Stimulated activated CD4-positive, alpha-beta T cell treated with anti-CD3 and anti-CD28 coated beads, Interleukin-12 subunit alpha, Interleukin-12 subunit beta, amount 100 ng/mL, for 24 hours (primary cell): ENCODE measurements at places on chromosomes 2 and 18.

- no peak for DNase-seq
Observed at GRCh38 chr2:237345891-237346640, 67.9 kb downstream of the COL6A3 start.

DNA sequence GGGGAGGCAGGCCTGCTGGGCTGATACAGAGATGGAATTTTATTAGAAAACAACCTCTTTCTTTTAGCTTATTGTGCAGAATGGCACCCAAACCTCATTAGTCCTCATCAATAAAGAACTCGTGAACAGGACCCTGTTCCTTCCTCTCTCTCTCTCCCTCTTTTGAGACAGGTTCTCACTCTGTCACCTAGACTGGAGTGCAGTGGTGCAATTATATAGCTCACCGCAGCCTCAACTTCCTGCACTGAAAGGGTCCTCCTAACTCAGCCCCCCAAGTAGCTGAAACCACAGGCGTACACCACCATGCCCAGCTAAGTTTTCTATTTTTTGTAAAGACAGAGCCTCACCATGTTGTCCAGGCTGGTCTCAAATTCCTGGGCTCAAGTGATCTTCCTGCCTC is 21.7 kb upstream of the AP1S3 start:
- no peak for DNase-seq

- no peak for DNase-seq
Observed at GRCh38 chr2:207260947-207261346, 95.2 kb upstream of the KLF7 start.

DNA sequence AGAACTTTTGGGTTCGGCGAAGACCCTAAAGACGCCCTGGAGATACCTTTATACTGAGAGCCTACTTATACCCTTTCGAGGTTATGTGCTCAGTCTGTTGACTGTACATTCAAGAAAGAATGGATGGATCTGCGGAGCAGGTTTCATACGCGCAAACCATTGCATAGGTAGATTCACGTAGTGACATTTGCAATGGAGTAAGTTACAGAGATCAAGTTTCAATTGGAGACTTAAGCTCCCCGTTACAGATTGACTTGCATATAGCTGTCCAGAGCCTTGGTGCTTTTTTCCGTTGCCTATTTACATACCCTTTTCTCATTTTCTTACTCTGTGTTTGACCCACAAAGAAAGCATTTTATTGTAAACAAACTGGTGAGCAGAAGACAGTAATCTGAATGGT is 923 bp downstream of the PSMD1 start:
- DNase-seq = no peak

- DNase-seq = no peak
Observed at GRCh38 chr2:30765191-30765590, 42.1 kb downstream of the CAPN13 start.

DNA sequence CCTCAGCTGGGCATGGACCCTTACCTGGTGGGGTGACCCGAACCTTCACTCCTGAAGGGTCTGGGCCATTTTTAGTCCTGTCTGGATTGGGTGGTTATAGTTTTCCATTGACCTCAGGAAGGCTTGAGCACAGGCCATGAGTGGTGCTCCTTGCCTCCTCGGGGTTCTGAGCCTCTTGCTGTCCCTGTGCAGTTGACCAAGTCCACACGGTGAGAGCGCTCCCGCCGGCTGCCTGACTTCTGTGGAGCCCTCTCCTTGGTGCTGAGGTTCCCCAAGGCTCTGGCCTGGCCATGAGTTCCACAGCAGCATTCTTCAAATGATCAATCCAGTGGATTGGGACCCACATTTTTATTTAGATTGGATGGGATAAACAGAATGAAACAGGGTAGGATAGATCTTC is 159.5 kb downstream of the SEPTIN10 start:
- DNase-seq = no peak

GRCh38 chr2:98776136-98776535 is 45.2 kb upstream of the MGAT4A start:
- DNase-seq = no peak

- peak; percentile 20 for DNase-seq
Observed at GRCh38 chr2:224638301-224638823, 53.2 kb upstream of the CUL3 start.

- no peak for DNase-seq
Observed at GRCh38 chr2:178258916-178259315, 64.6 kb downstream of the OSBPL6 start.

DNA sequence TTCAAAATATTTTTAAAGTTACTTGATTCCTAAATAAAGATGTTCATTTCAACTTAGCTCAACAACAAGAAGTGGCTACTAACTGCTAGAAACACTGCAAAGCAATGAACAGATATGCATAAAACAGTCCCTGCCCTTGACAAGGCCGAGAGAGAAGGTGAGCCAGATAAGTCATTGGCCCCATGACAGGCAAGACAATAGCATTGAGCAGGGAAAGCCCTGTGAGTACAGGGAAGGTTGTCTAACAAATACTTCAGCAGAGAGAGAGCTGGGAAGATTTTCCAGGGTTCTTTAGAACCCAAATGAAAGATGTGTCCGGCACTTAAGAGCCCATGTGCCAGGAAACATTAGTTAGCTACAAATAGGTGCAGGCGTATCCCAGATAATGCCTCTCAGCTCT is 4.7 kb downstream of the LAMA1 start:
- DNase-seq = no peak

- no peak for DNase-seq
Observed at GRCh38 chr18:26635466-26635865, 87.1 kb upstream of the KCTD1 start.

DNA sequence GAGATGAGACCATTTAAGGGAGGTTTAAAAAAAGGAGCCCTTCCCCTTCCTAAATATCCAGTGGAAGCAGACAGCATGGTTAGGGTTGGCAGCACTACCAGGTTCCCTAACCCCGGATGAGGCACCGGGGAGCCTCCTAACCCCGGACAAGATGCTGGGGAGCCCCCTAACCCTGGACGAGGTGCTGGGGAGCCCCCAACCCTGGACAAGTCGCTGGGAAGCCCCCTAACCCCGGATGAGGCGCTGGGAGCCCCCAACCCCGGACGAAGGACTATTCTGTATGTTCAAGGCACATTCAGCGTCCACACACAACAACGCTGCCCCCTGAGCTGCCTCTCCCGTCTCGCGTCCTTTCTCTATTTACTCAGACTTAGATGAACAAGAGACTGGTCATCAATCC is 51.9 kb downstream of the ANKMY1 start:
- no peak for DNase-seq

DNA sequence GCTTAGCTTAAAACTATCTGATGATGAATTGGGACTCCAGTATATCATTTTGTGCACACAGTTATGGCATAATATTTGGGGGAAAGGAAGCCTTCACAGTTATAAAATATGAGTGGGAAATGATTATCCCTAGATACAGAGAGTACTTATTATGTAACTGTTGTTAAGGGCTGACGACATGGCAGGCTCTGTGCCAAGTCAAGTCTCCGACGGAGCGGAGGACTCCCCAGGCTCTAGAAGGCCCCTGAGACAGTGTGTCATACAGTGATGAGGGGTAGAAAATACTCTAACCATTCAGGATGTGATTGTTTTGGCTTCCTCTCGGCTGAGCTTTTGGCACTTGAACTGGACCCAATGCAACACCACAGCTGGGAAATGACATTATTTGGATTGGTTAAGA is 211.8 kb downstream of the SLC8A1 start:
- DNase-seq = no peak

DNA sequence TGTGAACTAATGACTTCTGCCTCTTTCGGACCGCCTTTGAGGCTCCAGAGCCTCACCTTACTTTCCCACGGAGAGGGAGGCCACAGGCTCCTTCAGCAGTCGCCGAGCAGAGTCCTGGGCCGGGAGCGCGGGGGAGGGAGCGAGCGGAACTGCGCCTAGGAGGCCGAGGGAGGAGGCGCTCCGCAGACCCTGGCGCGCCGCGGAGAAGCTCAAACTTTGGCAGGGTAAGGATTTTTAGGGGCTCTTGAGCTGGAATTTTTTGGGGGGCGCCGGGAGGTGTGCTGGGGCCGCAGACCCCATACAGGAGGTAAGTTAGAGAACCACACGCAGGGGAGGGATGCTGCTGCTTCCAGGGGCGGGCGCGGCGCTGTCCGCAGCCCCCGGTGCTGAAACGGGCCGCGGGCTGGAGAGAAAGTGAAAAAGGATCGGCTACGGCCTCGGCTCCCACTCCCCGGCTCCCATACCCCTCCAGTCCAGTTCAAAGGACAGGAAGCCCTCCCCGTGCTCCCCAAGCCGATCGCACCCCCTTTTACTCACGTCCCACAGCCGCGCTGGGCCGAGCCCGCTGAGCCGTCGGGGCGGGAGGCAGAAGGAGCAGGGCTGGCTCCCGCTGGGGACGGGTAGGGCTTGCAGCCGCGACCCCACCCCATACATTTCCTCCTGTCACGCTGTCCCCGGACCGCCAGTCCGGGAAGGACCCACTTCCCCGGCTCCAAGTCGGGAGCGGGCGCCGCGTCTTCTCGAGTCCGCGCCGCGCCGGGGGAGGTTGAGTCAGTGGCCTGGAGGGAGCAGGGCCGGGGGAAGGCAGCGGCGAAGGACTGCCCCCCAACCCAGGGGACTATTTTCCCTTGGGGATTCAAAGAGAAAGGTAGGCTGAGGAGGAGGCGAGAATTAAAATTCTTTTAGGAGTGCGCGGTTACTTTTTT is at the start of gene CNGA3:
CNGA3 (plus strand) TSS at position 146 of the 926 bp plus-strand sequence. CDS start 23,520 bp downstream, outside the sequence.
- DNase-seq = no peak

DNA sequence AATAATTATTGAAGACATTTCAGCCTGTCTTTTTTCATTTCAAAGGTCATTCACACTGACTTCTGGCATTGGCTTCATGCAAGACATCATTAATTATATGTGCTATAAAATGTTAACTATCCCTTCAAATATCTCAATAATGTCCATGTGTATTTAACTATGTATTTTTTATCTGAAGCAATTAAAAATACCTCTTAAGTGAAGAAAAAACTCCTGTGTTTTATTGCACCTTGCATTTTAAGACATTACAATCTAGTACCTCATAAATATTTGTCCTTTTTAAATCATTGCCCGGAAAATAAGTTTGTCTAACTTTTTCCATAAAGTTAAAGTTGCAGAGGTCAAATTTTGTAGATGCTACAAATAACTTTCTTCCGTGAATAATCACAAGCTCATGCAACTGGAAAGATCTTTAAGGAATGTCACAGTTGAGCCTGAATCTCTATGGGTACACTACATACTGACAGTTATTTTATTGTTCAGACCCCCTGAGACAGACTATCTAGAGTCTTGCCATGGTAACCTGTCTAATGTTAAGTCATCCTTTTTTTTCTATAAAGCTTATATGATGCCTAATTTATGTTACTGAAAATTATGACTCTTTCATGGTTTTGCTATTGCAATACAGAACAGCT is 38.4 kb upstream of the COBLL1 start:
- DNase-seq = no peak

GRCh38 chr2:46167406-46167805 is 129.8 kb upstream of the EPAS1 start:
- DNase-seq = no peak

GRCh38 chr18:77054288-77054605 is 78.3 kb downstream of the MBP start:
- DNase-seq = peak; percentile 29

DNA sequence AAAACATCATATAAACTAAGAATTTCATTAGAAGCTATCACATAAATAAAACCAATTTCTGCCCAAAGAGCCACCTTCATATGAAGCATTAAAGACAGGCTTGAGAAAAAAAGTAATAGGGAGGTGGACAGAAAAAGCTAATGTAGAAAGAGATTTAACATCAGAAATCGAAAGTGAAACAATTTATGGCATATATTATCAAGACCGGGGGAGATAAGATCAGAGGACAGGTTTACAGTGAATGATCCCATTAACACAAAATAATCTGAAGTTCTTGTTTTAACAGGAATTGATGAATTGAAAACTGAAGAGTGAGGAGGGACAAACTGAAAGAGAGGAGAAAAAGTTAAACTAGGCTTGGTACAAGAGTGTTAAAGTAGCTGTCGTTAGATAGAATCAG is 786.3 kb upstream of the FSHR start:
- no peak for DNase-seq

- no peak for DNase-seq
Observed at GRCh38 chr18:12011957-12012549, 30.7 kb downstream of the IMPA2 start.

DNA sequence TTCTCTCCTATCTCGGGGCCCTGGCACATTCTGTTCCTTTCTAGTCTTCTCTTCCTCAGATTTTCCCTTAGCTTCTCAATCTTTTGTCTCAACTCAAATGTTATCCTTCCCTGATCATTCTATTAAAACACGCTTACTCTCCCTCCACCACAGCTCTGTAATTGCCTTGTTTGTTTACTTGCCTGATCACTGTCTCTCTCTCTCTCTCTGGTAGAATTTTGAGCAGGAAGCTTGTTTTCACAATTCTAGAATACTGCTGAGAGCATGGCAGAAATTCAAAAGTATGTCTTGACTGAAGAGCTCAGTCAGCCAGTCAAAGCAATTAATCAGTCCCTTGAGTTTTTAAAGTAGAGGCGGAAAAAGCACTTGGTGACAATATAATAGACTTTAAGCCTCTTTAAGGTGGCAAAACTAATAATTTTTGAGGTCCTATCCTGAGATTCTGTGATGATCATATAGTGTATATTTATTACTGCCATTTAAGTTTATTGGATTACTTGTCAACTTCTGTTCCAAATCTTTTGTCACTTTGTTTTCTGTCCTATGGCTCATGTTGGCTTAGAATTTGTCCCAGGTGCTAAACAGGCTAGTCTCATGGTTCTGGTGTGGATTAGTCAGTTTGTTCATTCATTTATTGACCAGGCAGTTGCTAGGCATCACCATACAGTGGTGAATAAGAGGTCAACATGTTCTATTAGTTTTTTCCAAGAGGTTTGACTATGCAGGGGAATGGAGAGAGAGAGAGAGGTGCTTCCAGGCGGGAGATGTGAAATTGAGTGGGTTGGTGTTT is 2.3 kb downstream of the PSMD1 start:
- no peak for DNase-seq

- no peak for DNase-seq
Observed at GRCh38 chr2:117771969-117772630, 42.4 kb upstream of the DDX18 start.

DNA sequence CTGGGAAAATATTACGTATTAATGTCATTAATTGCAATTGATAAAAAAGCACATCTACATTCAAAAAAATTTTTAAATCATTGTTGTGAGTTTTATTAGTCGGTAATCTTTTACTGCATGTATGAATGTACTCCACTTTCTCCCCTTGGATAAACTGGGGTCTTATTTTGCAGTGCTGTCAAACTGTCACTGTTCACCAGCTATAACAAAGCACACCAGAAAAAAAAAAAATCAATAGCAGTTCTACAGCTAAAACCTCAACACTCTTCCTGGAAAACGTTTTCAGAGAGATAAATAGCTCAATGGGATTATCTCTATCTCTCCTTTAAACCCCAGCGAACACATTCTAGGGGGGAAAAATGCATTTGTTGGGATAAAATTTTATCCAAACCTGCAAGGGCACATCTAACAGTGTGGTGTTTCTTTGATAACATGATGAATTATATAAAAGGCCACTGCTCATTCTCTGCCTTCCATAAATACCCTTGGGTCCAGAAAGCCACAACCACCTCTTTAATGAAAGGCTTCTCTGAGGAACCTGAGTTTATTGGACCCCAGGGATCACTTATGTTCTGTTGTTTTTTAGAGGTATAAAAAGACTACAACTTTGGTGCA is 219.9 kb downstream of the CDH20 start:
- no peak for DNase-seq

- no peak for DNase-seq
Observed at GRCh38 chr18:51522821-51523220, 325.3 kb upstream of the MEX3C start.

GRCh38 chr18:5294113-5294456 is 1.4 kb downstream of the ZBTB14 start:
- no peak for DNase-seq

- DNase-seq = no peak
Observed at GRCh38 chr18:26963292-26963691, 97.8 kb upstream of the AQP4 start.

GRCh38 chr2:172398440-172398839 is 28.9 kb upstream of the ITGA6 start:
- no peak for DNase-seq
